ENCODE measurements at places on chromosomes 11 and 22. TPM values are rescaled to one million over a fixed set of nuclear protein-coding genes. Genes with fewer than 3 reads are reported as not detected.

SPDYC gene
- total RNA-seq: not detected

MN1 gene
- total RNA-seq: 0.28 TPM

BDNF gene
- total RNA-seq: not detected

KCNK7 gene
- 1.0 TPM for total RNA-seq

VSIG10L2 gene
- not detected for total RNA-seq

C11orf42 gene
- not detected for total RNA-seq

CNIH2 gene
- 2.1 TPM for total RNA-seq

MPPED1 gene
- total RNA-seq: not detected

APOA4 gene
- total RNA-seq: not detected

APOA1 gene
- total RNA-seq: 0.44 TPM

DNA sequence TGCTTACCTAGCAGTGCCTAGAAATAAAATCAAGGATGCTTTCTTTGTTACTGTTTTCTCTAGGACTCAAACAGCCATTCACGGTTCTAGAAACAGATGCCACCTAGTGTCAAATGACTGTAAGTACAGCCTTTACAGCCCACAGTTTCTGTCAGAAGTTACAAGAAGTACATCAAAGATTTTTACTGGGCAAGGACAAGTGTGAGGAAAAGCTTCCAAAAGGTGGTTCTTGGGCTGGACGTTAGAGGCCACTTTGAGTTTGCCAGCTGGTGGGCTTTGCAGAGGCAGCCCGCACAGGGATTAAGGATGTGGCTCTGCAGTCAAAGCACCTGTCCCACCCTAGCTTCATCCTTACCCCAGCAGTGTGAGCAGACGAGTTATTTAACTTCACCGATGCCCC lies 6.9 kb downstream of the KMT5B start:
- peaks cover 29% of the 10 kb centered on the region for H3K4me1 ChIP-seq
- DNase-seq: no peak
- peaks cover 8% of the 10 kb centered on the region for H3K27me3 ChIP-seq
- no peak overlapping the region for H3K27ac ChIP-seq
- H3K4me3 ChIP-seq: no peak overlapping the region
- H3K36me3 ChIP-seq: no peaks in the 10 kb centered on the region

GRCh38 chr11:83024270-83024854 lies 47.3 kb downstream of the RAB30 start:
- peak overlapping the region; percentile 32 for H3K27ac ChIP-seq
- DNase-seq: no peak
- peaks cover 28% of the 10 kb centered on the region for H3K4me1 ChIP-seq
- peaks cover 13% of the 10 kb centered on the region for H3K36me3 ChIP-seq
- H3K4me3 ChIP-seq: peak overlapping the region; percentile 52
- no peaks in the 10 kb centered on the region for H3K27me3 ChIP-seq

DNA sequence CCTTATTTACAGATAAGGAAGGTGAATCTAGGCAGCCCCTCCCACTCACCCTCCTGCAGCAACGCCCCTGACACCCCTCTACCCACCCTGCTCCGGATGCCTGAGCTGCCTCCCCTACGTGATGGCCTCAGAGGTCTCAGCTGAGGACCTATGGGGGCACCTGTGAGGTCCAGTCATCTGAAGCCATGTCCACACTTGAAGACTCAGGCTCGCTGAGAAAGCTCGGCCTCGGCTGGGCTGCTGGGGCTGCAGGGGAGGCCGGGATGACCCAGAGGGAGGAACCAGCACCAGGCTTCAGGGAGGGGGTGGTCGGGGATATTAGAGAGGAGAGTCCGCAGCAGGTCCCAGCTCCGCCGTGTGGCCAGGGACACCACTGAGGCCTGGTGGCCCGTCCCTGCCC lies 92.8 kb downstream of the BRD1 start:
- H3K4me1 ChIP-seq: peaks cover 2% of the 10 kb centered on the region
- no peak for DNase-seq
- H3K4me3 ChIP-seq: no peak overlapping the region
- H3K36me3 ChIP-seq: peaks cover 2% of the 10 kb centered on the region

GRCh38 chr11:60797846-60798630 lies 12.9 kb downstream of the MS4A10 start:
- no peaks in the 10 kb centered on the region for H3K4me1 ChIP-seq
- H3K36me3 ChIP-seq: no peaks in the 10 kb centered on the region
- H3K4me3 ChIP-seq: no peak overlapping the region

DNA sequence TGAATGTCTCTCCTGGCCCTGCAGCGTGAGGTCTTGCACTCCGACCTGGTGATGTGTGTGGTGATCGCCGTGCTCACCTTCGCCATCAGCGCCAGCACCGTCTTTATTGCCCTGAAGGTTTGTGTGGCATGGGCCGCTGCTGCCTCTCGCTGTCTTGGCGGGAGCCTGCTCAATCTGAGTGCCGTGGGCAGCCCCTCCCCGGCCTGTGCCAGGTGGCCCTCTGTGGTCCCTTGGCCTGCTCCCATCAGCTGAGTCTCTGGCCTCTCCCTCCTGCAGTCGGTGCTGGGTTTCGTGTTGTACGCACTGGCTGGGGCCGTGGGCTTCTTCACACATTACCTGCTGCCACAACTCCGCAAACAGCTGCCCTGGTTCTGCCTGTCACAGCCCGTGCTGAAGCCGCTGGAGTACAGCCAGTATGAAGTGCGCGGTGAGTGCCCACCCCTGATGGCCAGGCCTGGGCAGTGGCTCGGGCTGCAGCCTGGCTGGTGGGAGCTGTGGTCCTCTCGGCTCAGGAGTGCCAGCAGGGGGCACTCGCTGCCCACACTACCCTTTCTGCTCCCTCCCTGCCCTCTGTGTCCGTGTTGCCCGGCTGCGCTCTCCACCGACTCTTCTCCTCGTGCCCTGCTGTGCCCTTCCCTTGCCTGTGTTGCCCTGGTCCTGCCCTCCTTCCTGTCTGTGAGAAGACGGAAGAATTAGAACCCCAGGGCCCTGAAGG lies 10.2 kb downstream of the PCNX3 start:
- DNase-seq: peak; percentile 73
- no peaks in the 10 kb centered on the region for H3K27me3 ChIP-seq
- peak overlapping the region; percentile 77 for H3K27ac ChIP-seq
- no peak overlapping the region for H3K4me3 ChIP-seq

GRCh38 chr22:45225732-45226502 lies 14.8 kb downstream of the KIAA0930 start:
- no peaks in the 10 kb centered on the region for H3K36me3 ChIP-seq
- H3K4me1 ChIP-seq: peaks cover 14% of the 10 kb centered on the region
- no peaks in the 10 kb centered on the region for H3K27me3 ChIP-seq
- no peak for DNase-seq
- no peak overlapping the region for H3K27ac ChIP-seq

GRCh38 chr11:31160504-31161422 lies 208.8 kb downstream of the DCDC1 start:
- peaks cover 3% of the 10 kb centered on the region for H3K27me3 ChIP-seq
- DNase-seq: no peak
- H3K36me3 ChIP-seq: no peaks in the 10 kb centered on the region
- H3K4me3 ChIP-seq: no peak overlapping the region
- no peaks in the 10 kb centered on the region for H3K4me1 ChIP-seq
- H3K27ac ChIP-seq: no peak overlapping the region

DNA sequence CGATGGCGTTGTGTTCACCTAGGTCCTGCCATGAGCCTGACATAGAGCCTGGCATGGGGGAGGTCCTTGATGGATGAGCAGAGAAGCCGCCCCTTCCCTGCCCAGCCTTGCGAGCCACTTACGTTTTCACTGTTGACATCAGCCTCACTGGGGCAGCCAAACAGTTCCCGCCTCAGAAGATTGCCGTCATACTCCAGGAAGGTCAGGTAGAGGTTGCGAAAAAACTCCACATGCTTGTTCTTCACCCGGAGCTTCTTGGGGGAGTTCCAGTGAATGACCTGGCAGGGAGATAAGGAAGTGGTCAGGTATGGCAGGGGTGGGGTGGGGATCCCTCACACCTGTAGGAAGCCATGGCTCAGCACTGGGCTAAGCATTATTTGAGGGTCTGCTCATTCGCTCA lies 279.3 kb upstream of the SYN3 start:
- DNase-seq: no peak
- no peak overlapping the region for H3K27ac ChIP-seq
- no peaks in the 10 kb centered on the region for H3K4me1 ChIP-seq
- H3K36me3 ChIP-seq: no peaks in the 10 kb centered on the region
- H3K4me3 ChIP-seq: no peak overlapping the region

DNA sequence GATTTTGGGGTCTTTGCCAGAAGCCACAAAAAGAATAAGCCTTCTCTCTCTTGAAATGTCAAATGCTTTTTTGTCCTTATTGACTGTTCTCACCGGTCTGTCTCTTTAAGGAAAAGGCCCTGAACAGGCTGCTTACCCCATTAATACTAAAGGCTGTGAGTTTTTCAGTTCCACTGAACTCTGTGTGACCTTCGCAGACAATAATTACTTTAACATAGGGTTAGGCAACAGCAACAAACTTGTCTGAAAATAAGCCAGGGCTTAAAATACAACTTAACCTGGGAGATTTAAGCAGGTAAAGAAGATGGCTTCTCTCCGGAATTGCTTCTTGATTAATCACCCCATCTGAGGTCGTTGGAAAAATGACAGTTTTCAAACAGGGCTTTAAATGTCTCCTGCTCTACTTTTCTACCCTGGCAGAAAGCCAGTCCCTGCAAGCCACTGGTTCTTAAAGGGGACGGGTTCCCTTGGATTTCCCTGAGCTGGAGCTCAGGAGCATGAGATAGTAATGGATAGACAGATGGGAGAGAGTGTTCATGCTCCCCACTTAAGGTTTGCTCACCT lies 69.4 kb downstream of the ARL14EP start:
- no peaks in the 10 kb centered on the region for H3K36me3 ChIP-seq
- H3K4me1 ChIP-seq: no peaks in the 10 kb centered on the region
- H3K27ac ChIP-seq: no peak overlapping the region
- no peak overlapping the region for H3K4me3 ChIP-seq

- peaks cover 44% of the 10 kb centered on the region for H3K36me3 ChIP-seq
- H3K27me3 ChIP-seq: no peaks in the 10 kb centered on the region
- H3K4me3 ChIP-seq: peak overlapping the region; percentile 95
- H3K27ac ChIP-seq: peak overlapping the region; percentile 94
- H3K4me1 ChIP-seq: peaks cover 43% of the 10 kb centered on the region
- DNase-seq: no peak
These were observed 339 bp upstream of the TRIM21 start for GRCh38 chr11:4393858-4394223.

DNA sequence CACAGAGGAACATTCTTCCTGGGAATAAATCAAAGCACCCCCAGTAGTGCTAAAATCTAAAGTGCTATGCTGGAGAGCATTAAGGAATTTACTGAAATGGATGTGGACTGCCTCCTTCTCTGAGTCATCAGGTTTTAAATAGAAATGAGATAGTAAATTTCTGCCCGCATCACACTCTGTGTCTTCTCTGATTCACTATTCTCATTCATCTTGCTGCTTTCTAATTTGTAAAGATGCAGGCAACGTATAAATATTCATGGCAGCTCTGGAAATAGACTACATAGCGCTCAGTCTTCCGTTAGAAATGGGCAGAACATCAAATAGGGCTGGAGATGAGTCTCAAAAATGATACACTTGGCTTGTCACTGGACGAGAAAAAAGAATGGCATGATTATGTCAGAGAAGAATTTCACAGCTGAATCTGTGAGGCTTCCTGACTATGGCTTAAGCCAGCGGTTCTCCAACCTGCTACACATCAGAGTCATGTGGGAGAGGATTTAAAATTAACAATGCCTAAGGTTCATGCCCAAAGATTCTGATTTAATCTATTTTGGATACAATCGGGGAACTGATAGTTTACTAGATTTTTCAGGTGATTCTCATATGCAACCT lies 178.2 kb downstream of the LRRC4C start:
- no peaks in the 10 kb centered on the region for H3K36me3 ChIP-seq
- no peak overlapping the region for H3K27ac ChIP-seq
- no peak for DNase-seq
- no peak overlapping the region for H3K4me3 ChIP-seq
- H3K27me3 ChIP-seq: no peaks in the 10 kb centered on the region

DNA sequence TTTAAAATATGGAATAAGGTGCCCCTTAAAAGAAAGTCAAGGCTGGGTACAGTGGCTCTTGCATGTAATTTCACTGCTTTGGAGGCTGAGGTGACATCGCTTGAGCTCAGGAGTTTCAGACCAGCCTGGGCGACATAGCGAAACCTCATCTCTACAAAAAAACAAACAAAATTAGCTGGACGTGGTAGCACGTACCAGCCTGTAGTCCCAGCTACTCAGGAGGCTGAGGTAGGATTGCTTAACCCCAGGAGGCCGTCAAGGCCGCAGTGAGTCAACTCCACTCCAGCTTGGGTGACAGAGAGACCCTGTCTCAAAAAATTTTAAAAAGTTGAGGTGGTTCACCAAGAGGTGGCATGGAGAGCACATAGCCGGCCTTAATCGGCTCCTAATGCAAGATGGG lies 17.7 kb upstream of the ADORA2A start:
- H3K4me3 ChIP-seq: peak overlapping the region; percentile 14
- peak overlapping the region; percentile 85 for H3K27ac ChIP-seq
- DNase-seq: no peak
- no peaks in the 10 kb centered on the region for H3K27me3 ChIP-seq
- peaks cover 40% of the 10 kb centered on the region for H3K4me1 ChIP-seq
- H3K36me3 ChIP-seq: peaks cover 9% of the 10 kb centered on the region
